ENCODE measurements at places on chromosomes 2 and 18.

GRCh38 chr2:120747706-120748105 is 12.0 kb downstream of the GLI2 start:
- no peak for DNase-seq

DNA sequence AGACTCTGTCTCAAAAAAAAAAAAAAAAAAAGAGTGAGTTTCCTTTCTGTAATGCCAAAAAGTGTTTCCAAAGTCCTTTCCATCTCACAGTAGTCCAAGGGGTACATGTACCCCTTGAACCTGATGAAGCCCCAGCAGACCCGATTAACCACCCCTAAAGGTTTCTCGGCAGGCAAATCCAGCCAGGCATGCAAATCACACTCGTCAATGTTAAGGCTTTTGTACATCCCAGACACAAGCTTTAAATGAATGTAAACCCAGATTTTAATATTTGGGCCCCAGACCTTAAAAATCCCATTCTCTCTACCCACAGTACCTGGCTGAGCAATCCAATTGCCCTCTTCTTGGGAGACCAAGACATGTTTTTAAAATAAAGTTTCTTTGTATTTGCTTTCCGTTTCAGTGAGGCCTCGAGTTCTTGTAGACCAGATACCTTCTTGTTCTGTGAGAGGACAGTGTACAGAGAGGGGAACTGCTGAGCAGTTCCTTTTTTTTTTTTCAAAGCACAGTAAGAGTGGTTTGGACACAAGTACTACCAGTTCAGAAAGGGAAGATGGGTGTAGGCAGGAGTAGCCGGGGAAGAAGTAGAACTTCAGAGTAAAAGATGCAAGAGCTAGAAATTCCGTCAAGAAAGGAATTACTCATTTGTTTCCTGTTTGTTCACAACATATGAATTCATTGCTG is at the start of gene NLRC4:
Gene NLRC4 (minus strand): TSS at position 465 of the 684 bp plus-strand sequence. CDS start 8,111 bp downstream, outside the sequence.
- no peak for DNase-seq

GRCh38 chr2:70116936-70117552 is 29.8 kb downstream of the PCBP1 start:
- DNase-seq = no peak

DNA sequence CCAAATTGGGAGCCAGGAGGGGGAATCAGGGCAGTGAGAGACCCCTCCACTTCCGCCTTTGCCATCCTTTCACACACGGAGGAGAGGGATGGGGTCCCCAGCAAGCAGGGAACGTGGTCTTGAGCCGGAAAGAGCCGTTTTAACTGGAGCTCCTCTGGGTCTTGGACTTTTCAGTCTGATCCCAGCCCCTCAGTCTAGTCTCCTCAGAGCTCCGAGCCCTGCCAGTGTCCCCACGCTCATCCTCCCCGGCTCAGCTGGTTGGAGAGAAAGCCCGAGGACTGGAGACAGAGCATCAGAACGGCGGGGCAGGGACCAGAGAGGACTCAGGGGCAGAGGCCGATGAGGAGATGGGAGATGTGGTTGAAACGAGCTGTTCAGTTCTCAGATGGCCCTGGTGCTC is 26.1 kb upstream of the OTOF start:
- DNase-seq = no peak

DNA sequence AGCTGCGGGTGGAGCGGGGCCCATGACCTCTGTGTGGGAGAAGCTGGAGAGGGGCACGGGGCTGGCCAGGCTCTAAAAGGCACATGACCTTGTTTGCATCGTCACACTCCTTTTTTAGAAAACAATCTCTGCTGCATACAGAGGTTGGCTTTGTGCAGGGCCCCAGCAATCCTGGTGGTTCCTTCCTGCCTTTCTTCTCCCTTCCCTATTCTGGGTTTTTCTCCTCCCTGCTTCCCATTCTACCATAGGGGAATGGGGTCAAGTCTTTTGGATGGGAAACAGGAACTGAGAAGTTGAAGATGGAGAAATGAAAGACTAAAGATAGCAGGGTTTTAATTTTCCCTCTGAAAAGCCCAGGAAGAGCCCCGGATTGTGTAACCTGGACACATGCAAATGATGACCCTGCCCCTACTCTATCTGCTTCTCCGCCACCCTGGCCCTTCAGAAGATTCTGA is 53.9 kb downstream of the ASAP2 start:
- no peak for DNase-seq

DNA sequence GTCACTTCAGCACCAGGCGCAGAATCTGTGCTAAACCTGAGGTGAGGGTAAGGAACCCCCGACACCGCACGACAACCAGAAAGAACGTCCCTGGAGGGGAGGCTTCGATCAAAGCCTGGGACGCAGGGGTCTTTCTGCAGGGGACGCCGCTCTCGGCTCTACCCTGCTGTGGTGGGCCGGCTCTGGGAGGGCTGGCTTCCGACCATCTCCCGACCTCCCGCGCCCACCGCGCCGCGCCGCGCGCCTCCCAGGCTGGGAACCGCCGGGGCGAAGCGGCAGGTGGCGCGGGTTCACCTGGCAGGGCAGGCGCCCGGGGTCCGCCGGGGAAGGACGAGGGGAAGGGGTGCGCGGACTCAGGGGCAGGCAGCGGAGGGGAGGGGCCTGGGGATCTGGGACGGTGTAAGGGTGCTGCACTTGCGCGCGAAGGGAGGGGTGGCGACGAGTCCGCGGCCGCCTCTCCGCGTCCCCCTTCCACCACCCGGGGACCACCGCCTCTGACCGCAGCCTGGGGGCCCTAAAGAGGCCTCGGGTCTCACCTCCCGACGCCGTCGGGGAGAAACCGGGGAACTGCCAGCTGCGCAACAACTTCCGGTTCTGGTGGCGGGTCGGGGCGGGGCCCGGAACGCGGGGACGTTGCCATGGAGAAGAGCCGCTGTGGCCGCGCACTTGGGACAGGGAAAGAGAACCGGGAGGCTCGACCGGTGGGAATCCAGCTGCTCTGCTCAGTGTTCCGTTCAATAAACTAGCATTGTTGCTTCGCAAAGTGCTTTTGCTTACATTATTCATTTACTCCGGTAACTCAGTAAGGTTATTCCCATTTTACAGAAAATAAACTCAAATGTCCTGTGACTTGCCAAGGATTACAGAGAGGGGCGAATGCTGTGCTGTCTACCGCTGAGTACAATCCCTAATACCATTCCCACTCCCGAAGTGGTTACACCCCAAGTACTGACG is at the start of gene ZNF396:
Gene ZNF396 (minus strand): TSS at position 596 of the 954 bp plus-strand sequence. CDS start 3,045 bp downstream, outside the sequence.
- no peak for DNase-seq

All from AG04449 (cell line).